Dermis microvascular lymphatic vessel endothelial cell (primary cell): ENCODE measurements at places on chromosomes 6 and 20. TPM values are rescaled to one million over a fixed set of nuclear protein-coding genes. Genes with fewer than 3 reads are reported as not detected.

The ISM1 gene
- under 0.01 TPM in 1 of 2 replicates, not detected in the other for total RNA-seq

The BNIP5 gene
- not detected in 2 replicates for total RNA-seq

The VWA7 gene
- under 0.01 and 0.13 TPM in 2 replicates for total RNA-seq

The NR2E1 gene
- total RNA-seq = not detected in 2 replicates

The WDR27 gene
- total RNA-seq = 12.5 and 24.5 TPM in 2 replicates

The ARG1 gene
- under 0.01 TPM in 1 of 2 replicates, not detected in the other for total RNA-seq
